Breast epithelium (tissue), 4 donors: ENCODE measurements at places on chromosomes 2 and 18. TPM values are rescaled to one million over a fixed set of nuclear protein-coding genes. Genes with fewer than 3 reads are reported as not detected.

The CD302 gene
- 141 TPM for total RNA-seq

The VPS54 gene
- 39.8 TPM for total RNA-seq

The VWA3B gene
- not detected for total RNA-seq

The REEP1 gene
- 3.8 TPM for total RNA-seq
